Breast epithelium (tissue), 4 donors: ENCODE measurements at places on chromosomes 16 and 17. TPM values are rescaled to one million over a fixed set of nuclear protein-coding genes. Genes with fewer than 3 reads are reported as not detected.
A peak's percentile ranks its signal among the peaks of the same experiment; 100 is the strongest.

- no peak for DNase-seq
Observed at GRCh38 chr17:80947200-80947940, 44.3 kb upstream of the CHMP6 start.

DNA sequence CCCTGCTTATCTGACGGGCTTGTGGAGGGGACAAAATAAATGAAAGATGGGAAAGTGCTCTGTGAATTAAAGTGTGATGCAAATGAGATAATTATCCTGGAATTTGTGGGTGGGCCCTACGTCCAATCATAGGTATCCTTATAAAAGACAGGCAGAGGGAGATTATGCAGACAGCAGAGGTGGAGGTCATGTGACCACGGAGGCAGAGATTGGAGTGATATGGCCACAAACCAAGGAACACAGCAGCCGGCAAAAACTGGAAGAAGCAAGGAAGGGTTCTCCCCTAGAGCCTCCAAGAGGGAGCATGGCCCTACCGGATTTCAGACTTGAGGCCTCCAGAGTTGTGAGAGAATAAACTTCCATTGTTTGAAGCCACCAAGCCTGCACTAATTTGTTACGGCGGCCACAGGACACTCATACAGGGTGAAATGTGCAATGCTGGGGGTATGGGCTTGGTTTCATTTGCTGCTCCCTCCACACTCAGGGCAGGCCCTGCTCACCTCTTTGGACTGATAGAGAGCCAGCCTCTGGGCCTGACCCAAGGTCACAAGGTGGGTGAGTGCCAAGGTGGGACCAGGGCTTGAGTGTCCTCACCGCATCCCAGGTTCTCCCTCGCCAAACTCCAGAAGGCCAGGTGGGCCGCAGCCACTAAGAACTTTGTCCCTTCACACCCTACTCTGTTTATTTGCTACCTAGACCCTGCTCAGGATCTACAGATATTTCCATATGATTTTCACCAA is 149.6 kb upstream of the TNRC6C start:
- no peak for DNase-seq

GRCh38 chr17:68054296-68054900 is 18.9 kb downstream of the KPNA2 start:
- peak; percentile 49 for DNase-seq

DNA sequence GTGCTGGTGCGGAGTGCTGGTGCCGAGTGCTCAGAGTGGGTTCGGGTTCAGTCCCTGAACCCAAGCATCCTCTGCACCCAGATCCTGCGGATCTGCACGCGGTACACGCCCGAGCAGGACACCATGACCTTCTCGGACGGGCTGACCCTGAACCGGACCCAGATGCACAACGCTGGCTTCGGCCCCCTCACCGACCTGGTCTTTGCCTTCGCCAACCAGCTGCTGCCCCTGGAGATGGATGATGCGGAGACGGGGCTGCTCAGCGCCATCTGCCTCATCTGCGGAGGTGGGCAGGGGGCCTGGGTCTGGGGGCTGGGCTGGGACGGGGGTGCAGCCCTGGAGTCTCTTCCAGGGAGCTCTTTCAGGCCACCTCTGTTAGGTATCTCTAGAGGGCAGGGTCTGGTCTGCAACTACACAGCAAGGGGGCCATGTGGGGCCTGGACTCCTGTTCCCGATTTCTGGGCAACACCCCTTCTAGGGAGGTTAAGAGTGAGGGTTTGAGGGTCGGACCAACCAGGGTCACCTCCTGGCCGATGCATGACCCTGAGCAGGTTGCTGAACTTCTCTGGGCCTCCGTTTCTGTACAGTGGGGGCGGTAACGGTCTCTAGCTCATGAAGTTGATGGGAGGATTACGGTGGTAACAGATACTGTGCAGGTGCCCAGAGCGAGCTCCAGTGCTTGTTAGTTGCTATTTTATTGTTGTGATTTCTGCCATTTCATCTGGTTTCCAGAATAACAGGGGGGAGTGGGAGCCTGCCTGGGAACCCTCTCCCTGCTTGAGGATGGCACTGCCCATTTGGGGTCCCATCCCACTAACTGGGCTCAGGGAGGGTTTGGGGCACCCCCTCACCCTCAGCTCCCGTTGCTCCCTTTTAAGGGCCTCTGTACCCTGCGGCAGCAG is 10.1 kb downstream of the GJD3 start:
- no peak for DNase-seq

- no peak for DNase-seq
Observed at GRCh38 chr17:42247734-42248133, 28.5 kb downstream of the STAT5B start.

GRCh38 chr17:32903774-32904673 is 23.9 kb upstream of the TMEM98 start:
- no peak for DNase-seq

GRCh38 chr16:80899809-80900592 is 95.6 kb upstream of the CDYL2 start:
- DNase-seq: peak; percentile 83

GRCh38 chr17:1484060-1484535 is 8.4 kb downstream of the MYO1C start:
- DNase-seq: no peak

DNA sequence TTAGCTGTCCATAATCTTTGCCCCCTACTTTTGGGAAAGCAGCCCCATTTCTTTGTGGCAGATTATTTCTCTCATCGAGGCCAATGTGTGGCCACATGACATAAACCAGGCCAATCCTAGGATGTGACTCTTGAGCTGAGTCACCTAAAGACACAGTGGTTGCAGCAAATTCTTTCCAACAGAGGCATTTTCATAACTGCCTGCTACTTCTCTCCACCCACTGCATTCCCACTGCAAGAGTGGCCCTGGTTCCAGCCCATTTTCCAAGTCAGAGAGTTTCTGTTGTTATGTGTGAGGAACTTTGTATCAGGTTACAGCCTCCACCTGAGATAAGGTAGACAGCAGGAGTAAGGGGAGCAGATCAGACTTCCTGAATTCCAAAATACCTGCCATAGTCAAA is 195.2 kb downstream of the RGS9 start:
- DNase-seq: no peak

DNA sequence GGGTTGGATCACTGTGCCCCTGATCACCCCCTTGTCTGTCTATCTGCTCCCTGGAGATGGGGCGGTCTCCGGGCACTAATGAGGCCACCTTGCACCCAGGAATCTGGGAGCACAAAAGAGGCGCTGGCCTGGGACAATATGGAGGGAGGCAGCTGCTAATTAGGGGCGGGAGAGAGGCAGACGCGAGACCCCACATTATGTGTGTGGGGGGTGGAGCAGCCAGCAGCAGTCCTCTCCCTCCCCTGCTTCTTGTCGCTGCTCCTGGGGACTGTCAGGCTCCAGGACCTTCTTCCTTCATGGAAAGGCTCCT is 324 bp upstream of the HCRT start:
- DNase-seq: no peak

DNA sequence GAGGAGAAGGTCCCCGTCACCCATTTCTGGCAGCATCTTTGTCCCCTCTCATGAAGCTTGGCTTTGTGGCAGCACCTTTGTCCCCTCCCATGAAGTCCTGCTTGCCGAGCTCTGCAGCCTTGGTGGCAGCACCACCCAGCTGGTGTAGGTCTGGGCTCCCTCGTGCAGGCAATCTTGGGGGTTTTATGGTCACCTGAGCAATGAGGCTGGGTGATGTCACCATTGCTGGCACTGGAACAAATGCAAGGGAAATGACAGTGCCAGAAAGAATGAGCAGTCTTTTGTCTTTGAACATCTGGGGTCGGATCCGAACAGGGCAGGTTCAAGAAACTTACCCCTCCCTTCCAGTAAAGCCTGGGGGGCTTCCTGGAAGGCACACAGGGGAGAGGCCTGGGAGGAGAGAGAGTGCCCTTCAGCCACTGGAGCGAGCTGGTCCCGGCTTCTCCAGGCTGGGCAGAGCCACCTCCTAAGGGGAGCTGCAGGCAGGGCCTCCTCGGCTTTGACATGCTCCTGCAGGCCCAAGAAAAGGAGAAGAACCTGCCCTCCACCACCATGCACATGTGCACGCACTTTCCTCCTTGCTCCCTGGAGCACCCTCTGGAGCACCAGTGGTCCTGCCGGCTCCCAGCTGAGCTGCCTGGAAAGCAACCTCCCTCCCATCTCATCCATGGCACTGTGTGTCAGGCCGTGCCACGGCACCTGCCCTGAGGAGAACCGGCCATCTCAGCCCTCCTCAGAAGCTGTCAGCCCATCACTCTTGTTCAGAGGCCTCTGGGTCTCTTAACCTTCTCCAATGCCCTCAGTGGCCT is 16.0 kb downstream of the BTBD17 start:
- no peak for DNase-seq

- DNase-seq: no peak
Observed at GRCh38 chr16:5412731-5413130, 315.1 kb upstream of the EEF2KMT start.

- DNase-seq: no peak
Observed at GRCh38 chr17:80822700-80823410, 168.8 kb upstream of the CHMP6 start.

DNA sequence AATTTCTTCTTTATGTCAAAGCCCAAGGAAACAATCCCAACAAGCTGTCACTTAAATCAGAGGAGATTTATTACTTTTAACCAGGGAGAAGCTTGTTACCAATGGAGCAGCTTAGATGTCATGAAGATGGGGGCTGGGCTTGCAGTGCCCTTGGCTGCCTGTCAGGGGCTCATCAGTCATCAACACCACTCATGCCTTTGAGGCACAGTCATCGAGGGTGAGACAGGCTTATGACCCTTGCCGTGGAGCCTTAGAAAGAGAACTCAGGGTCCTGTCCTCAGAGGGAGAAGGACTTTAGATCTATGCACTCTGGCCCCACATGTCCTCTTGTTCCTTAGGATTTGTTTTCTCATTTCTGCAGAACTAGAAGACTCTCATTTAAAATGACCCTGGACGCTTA is 318.3 kb downstream of the CBLN1 start:
- DNase-seq: no peak

DNA sequence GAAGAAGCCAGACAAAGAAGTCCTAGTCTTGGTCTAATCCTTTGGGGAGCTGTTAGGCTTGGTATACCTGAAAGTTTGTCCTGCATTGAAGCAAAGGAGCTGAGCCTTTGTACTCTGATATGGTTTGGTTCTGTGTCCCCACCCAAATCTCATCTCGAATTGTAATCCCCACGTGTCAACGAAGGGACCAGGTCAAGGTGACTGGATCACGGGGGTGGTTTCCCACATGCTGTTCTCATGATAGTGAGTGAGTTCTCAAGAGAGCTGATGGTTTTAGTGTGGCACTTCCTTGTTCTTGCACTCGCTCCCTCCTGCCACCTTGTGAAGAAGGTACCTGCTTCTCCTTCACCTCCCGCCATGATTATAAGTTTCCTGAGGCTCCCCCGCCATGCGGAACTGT is 33.6 kb downstream of the FAM20A start:
- DNase-seq: no peak

DNA sequence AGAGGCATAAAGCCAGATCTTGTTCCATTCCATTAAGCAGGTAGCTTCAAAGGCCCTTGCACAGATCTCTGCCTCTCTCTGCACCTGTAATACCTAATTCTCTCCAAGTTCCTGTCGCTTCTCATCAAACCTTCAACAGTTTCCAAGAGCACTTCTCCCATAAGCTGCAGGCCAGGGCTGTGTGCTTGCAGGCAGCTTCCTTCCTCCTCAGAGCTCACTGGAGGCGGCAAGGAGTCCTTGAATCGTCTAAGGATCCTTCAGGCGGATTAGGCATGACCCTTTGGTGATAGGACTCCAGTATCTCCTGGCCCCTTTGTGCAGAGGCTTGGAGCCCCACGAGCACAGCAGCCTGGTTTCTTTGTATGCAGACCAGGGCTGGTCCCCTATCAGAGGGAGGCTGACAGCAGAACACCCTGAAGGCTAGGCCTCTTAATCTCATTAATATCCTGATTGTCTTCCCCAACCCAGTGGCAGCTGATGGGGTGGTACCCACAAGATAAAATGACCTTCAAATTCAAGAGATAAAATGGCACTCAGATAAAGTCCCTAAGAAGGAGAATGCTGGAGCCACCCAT is 19.8 kb downstream of the HNF1B start:
- no peak for DNase-seq

DNA sequence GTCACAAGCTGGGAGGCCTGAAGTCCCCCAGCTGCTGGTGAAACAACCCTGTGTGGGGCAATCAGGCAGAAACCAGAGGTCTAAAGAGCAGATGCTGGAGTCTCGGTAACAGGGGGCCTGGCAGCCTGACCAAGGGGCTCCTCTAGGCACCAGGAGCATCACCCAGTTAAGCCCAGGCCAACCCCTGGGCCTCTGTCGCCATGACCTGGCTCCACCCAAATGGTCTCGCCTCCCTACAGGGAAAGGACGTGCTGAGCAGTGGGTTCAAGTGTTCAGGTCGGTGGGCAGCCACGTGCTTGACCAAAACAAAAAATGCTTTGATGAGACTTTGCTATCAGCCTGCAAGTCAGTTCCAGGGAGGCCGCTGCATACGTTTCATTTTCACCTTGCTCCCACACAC is 240.3 kb downstream of the ZNF423 start:
- no peak for DNase-seq

- DNase-seq: no peak
Observed at GRCh38 chr16:12303653-12304052, 327.1 kb downstream of the SNX29 start.

DNA sequence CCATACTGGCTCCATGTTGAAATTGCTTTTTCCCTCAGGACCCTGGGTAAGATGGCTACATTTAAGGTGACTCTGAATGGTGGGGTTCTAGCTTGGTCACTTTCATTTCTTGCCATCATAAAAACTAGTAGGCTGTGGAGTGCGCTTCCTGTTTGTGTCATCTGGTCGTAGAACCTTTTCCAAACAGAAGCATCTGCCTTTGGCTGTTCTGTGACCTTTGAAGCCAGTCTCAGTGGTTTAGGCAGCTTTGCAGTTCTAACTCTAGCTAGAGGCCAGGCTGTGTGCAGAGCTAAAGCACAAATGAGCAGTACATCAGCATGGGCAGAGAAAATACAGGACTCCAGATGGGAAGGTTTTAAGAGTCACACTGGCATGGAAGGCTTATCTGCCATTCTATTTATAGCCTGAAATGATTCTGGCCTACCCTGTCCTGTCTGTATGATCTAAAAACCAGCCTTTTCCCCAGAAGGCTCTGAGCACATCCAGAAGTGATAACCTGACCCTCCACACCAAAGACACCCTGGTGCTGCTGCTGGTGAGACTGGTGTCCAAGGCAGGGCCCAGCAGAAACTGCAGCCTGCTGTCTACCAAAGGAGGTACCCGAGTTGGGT is 8.6 kb downstream of the ESRP2 start:
- no peak for DNase-seq

DNA sequence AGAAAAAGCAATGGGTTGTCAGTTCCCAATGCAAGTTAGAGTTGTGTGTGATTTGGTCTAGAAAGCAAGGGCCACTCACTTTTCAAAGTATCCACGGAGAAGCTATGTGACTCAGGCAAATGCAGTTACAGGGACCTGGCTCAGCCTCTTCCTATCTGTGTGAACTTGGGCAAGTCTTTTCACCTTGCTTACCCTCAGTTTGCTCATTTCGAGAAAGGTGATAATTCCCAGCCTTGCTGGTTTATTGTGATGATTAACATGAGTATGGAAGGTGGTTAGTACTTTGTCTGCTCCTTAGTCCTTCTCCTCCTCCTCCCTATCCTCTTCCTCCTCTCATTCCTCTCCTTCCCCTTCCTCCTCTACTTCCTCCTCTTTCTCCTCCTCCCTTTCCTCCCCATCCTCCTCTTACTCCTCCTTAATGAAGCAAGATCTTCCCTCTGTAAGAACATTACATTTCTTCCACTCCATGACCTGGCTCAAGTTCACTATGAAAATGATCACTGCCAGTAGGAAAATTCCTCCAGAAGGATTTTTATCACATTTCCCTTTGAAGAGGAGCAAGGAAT is 204.0 kb downstream of the GRIN2A start:
- DNase-seq: no peak

The TBC1D3K gene
- not detected for total RNA-seq

The TAC4 gene
- total RNA-seq: not detected

The KRT33B gene
- total RNA-seq: not detected

The AXIN1 gene
- total RNA-seq: 22.4 TPM

The THOC6 gene
- total RNA-seq: 15.5 TPM

The HOXB4 gene
- 2.2 TPM for total RNA-seq
